Aorta (tissue), 5 donors: ENCODE measurements at places on chromosomes 3 and 15.

DNA sequence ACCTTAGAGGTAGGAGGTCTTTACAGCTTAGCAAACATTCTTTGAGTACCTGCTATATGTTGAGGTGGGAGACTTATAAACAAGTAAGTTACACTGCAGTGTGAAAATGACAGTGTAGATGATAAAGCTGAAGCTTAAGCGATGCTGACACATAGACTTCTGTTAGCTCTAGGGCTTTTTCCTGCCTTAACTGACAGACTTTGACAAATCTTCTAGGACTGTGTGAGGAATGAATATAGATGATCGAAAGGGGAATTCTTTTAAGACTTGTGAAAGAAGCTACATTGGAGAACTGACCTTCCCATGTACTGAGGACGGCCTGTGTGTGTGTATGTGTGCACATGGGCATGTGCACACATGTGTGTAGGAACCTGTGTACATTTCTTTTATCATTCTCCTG, 22.7 kb downstream of the BOC start:
- DNase-seq: no peak

DNA sequence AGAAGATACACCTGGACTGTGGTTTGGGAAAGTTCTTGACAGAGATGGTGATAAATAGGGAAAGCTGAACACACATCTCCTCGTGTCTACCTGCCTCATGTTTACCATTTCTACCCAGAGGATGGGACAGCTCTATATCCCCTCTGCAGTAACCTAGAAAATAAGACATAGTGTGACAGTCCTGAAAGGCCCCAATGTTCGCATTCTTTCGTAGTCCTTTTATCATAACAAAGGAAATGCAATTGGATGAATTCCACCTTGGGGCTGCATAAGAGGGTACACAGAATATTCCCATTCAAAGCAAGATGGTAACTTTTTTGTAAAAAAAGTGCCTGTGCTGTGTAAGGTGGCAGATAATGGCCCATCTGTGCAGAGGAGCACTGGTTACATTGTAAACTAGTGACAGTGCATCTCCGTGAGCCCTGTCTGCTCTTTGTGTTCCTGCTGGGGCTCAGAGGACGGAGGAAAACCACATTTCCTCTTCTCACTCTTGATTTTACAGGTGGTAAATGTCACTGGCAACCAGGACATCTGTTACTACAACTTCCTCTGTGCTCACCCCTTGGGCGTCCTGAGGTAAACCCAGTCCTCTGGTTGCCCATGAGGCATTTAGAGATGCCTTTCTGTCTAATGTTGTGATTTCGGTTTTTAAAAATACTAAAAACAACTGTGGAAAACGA, 74.3 kb downstream of the SIDT1 start:
- no peak for DNase-seq

GRCh38 chr3:173395073-173395411, 2.5 kb upstream of the NLGN1 start:
- DNase-seq: no peak

GRCh38 chr3:29370476-29371420, 89.9 kb downstream of the RBMS3 start:
- DNase-seq: no peak

DNA sequence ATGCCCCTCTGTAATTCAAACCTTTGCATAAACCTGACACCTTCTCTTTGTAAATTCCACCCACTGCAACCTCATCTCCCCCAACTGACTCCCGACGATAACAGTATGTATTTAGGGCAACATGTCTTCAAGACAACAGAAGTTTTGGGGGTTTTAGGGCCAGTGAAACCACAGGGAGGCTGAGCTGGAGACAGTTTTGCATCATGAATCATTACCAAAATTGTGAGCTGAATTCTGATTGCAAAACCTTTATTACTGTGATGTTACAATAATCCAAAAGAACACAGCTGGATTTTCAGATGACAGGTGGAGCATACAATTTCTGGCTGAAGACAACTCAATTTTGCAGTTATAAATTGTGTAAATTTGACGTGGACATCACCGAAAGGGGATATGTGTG, 281.3 kb upstream of the TTC14 start:
- no peak for DNase-seq
